Endothelial cell (in vitro differentiated cells): ENCODE measurements at places on chromosomes 11 and 22. TPM values are rescaled to one million over a fixed set of nuclear protein-coding genes. Genes with fewer than 3 reads are reported as not detected.

GRCh38 chr11:21612326-21612725 is 580.6 kb upstream of the ANO5 start:
- no peak for DNase-seq

- DNase-seq, result no peak
Observed at GRCh38 chr11:31301549-31302510, 67.7 kb downstream of the DCDC1 start.

DNA sequence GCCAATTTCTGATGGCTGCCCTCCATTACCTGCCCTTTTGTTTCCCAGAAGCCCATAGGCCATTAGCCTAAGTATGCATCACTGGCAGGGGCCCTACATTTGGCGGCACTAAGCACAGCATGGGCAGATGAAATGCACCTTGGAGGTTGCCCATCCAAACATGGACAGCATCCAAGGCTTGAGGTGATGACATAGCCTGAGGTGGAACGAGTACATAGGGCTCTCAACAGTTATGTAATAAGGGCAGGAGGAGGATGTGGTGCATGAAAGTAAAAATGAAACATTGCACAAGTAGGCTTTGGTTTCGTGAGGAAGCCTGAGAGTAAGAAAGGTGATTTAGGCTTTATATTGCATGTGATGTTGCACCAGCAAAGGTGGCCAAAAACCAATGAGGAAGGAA is 148.1 kb downstream of the FAM76B start:
- no peak for DNase-seq

DNA sequence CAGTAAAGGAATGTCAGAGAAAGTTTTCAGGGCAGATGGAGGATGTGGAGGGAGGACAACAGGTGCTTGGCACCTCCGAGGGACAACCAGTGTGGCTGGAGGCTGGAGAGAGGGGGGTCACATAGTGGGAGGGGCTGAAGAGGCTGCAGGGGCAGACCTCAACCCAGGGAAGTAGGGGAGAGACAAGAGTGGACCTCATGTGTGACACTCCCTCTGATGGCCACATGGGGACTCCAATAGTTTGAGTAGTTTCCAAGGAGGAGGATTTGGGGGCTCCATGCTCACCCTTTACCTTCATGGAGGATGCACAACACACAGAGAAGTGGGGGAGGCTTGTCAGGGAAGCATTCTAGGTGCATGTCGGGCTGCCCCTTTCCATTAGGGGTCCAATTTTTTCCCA is 35.1 kb upstream of the ASPHD2 start:
- DNase-seq, result no peak

DNA sequence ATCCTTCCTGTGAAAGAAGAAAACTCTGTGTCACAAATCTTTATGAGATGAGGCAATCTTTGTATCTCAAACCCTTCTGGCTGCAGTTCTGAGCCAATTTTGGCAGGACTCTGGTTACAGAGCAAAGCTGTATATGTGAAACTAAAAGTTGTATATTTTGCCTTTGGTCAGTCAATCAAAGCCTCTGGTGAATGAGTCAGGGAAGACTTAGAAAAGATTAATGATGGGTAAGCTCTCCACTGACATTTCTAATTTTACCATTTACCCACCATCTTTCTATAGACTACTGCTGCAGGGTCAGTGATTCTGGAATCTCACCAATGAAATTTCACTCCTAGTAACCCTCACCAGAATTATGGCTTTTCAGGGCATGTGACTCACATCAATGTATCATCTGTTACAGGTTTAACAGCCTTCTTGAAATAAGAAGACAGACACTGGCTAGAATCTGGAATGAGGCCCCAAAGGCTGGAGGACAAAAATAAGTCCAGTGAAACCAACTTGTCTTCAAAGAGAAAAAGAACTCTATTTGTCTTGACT is 43.3 kb downstream of the USP35 start:
- no peak for DNase-seq

GRCh38 chr11:125072218-125072960 is 9.3 kb downstream of the SLC37A2 start:
- no peak for DNase-seq

GRCh38 chr11:128568166-128568778 is 19.1 kb downstream of the ETS1 start:
- no peak for DNase-seq

DNA sequence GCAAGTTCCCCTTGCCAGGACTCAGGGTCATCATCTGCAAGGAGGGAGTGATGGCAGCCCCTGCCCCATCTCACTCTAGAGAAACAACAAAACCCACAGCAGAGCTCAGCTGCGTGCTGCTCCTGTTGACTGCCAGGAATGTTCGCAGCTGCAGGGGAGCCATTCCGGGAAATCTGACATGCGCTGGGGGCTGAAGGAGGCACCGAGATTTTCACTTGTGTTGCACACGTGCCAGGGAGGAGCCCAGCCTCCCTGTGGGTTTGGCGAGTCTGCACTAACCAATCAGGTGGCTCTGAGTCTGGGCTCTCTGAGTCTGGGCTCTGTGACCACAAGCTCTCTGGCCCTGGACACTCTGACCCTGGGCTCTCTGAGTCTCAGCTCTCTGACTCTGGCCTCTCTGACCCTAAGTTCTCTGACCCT is 10.5 kb downstream of the FGF3 start:
- no peak for DNase-seq

PANX3 gene
- total RNA-seq, result 0.21 TPM

GGT5 gene
- total RNA-seq, result 1.6 TPM

ACRV1 gene
- not detected for total RNA-seq

APOL5 gene
- total RNA-seq, result not detected

BARX2 gene
- total RNA-seq, result 0.18 TPM

LMO1 gene
- not detected for total RNA-seq
